ENCODE measurements at places on chromosomes 12 and 14.

GRCh38 chr12:68267892-68268396 lies 14.5 kb upstream of the IL22 start:
- DNase-seq = no peak

- DNase-seq = no peak
These were observed 15.5 kb downstream of the REM2 start for GRCh38 chr14:22898302-22899090.

DNA sequence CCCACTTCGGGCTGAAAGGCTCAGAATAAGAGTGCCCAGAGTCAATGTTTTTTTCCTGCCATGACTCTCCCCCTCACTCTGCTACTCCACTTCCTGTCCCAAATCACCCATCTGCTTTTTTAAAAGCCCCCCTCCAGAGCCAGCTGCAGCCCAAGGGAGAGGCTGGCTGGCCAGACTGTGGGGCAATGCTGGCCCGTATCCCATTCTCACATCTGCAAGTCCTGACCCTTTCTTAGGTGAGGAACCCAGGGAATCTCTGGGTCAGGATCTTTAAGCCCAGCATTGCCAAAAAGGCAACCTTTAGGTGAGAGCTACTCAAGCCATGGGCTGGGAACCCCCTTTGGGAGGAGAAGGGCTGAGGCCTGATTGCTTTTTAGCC lies 1.7 kb upstream of the ITGA5 start:
- DNase-seq = no peak

DNA sequence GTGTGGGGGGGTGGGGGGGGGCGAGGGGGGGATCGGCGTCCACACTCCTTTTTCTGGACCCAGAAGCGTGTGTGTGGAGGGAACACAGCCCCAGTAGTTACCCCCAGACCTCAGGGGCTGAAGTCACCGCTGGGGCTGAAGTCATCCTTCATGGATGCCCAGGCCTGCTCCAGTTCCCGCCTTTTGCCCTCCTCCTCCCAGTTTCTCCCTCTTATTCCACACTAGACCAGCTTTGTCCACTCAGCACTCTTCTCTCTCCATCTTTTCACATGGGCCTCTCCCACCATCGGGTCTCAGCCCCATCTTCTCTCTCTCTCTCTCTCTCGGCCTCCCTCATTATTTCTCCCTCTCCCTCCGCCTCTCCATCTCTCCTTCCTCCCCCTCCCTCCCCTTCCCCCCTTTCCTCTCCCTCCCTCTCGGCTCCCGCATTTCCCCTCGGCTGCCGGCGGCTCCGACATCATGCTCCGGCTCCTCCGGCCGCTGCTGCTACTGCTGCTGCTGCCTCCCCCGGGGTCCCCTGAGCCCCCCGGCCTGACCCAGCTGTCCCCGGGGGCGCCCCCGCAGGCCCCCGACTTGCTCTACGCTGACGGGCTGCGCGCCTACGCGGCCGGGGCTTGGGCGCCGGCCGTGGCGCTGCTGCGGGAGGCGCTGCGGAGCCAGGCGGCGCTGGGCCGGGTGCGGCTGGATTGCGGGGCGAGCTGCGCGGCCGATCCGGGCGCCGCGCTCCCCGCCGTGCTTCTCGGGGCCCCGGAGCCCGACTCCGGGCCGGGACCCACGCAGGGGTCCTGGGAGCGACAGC lies at the start of gene P3H3:
Gene P3H3 (plus strand): TSS at position 426 of the 799 bp plus-strand sequence. CDS start 34 bp downstream, at position 460.
- peak; percentile 66 for DNase-seq

DNA sequence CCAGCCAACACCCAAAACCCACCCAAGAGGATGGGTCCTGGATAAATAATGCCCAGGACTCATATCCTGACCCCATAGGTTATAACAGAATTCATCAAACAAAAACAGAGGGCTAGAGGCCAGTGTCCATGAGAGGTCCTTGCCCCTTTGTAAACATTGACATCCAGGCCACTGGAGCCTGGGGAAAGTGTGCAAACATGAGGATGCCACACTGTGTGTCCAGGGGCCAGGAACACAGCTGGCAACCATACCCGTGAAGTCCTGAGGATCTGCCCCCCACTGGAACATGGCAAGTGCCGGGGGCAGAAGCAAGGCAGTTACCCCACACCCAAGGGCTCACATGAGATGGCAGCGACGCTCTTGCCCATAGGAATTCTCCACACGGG lies 4.2 kb upstream of the KMT2D start:
- no peak for DNase-seq

DNA sequence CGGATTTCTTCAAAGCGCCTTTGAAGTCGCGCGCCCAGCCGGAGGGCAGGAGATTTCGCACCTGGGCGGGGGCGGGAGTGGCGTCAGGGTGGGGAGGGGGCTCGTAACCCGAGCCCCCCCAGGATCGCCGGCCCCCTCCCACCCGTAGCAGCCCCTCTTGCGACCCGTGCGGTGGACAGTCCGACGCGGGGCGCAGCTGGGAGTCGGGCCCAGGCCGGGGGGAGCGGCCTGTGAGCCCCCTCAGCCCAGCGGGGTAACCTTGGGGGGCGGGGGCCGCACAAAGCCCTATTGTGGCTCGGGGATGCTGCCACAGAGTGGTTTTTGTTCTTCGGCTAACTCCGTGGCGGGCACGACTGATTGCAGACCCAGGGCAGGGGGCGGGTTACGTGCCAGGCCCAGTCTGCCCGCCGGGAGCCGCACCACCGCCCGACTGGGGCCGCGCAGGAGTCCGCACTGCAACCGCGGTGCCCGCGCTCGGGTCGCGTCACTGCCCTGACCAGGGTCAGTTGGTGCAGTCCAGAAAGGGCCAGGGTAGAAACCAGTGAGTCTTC lies 4.2 kb upstream of the AAAS start:
- no peak for DNase-seq

DNA sequence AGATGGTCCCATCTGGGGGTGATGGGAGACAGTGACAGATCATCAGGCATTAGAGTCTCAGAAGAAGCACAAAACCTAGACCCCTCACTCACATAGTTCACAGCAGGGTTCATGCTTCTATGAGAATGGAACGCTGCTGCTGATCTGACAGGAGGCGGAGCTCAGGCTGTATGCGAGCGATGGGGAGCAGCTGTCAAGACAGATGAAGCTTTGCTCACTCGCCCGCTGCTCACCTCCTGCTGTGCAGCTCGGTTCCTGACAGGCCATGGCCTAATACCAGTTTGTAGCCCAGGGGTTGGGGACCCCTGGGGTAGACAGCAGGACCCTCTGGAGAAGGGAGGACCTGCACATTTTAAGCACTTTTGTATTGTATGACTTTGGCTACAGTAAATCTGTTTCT lies 111.2 kb downstream of the LGMN start:
- DNase-seq = peak; percentile 79

DNA sequence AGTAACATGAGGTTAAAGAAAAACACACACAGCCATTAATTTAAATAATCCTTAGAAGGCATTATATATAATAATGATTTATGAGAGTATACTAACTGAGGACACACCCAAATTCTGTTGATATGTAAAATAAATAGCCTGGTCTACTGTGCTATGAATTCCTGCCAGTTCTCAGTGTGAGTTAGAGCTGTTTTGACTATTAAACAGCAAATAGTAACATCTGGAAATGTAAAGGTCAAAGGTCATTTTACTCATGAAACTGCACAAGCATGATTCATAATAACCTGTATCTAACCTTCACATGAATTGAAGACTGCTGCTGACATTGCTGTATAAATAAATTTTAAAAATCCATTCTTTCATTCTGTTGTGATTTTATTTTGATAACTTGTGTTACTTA lies 966.7 kb downstream of the SLC6A15 start:
- DNase-seq = no peak

All from chondrocyte (in vitro differentiated cells).